ENCODE measurements at places on chromosomes 5 and 9.

DNA sequence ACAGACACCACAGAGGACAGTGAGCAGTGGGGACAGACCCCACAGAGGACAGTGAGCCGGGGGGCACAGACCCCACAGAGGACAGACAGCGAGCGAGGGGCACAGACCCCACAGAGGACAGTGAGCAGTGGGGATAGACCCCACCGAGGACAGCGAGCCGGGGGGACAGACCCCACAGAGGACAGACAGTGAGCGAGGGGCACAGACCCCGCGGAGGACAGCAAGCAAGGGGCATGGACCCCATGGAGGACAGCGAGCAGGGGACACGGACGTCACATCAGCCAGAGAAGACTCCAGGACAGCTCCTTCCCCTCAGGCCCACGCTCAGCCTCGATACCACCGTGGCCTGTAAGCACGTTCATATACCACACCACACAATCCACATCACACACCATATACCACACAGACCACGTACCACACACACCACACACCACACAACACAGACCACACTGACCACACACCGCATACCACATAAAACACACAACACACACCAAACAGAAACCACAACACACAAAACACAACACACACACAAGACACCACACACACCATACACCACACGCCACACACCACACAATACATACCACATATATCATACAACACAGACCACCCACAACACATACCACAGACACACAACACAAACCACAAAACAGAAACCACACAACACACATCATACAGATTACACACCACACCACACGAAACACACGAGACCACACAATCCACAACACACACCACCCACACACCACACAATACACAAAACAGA is 5.2 kb upstream of the ZDHHC11 start:
- no peak overlapping the region for H3K4me3 ChIP-seq
- no peak for DNase-seq
- H3K27ac ChIP-seq = no peak overlapping the region
- H3K36me3 ChIP-seq = no peaks in the 10 kb centered on the region

DNA sequence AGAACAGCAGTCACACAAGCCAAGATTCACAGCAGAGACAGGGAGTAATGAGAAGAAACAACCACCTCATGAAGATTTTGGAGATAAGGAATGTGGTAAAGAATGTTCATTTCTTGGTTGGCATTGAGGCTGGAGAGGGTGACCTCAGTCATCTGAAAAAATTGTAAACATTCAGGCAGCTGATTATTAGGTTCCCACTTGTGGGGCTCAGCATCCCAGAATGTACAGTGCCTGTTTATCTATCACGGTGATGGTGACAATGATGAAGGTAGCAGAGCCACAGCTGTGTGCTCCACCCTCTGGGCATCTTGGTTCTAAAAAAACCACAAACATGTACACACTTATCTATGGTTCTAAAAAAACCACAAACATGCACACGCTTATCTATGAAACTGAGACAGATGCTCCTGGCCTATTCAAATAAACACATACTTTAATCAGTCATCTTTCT is 143.9 kb upstream of the MOCS2 start:
- no peaks in the 10 kb centered on the region for H3K27me3 ChIP-seq
- no peaks in the 10 kb centered on the region for H3K36me3 ChIP-seq
- H3K27ac ChIP-seq = no peak overlapping the region

GRCh38 chr9:25691786-25692185 is 13.5 kb upstream of the TUSC1 start:
- H3K27me3 ChIP-seq = no peaks in the 10 kb centered on the region
- no peak overlapping the region for H3K27ac ChIP-seq
- DNase-seq = no peak
- H3K4me1 ChIP-seq = no peaks in the 10 kb centered on the region

DNA sequence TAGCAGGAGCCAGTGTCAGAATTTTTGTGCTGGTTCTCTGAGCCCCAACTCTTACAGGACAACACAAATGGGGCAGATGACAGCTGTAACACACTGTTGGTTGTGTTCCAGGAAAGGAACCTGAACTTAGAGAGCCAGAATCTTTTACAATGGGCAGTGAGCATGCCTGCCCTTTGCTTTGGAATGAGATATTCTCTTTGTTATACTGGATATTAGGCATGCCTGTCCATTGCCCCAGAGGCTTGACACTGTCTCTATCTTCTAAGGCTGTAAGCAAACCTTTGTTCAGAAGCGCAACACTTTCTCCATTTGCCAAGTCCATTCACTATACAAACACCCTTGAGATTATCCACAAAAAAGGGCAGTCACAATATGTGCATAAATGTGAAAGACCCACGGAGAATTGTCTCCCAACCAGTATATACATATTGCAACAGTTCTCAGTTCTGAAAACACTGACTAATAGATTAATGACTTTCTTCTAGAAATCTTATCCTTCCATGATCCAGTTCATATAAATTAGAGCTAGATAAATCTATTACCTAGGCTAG is 26.3 kb upstream of the CEP120 start:
- H3K27ac ChIP-seq = no peak overlapping the region
- H3K36me3 ChIP-seq = no peaks in the 10 kb centered on the region
- H3K4me3 ChIP-seq = no peak overlapping the region
- no peaks in the 10 kb centered on the region for H3K4me1 ChIP-seq
- peaks cover 4% of the 10 kb centered on the region for H3K27me3 ChIP-seq

GRCh38 chr5:151449839-151450238 is 2.4 kb downstream of the SLC36A1 start:
- no peak overlapping the region for H3K27ac ChIP-seq
- no peaks in the 10 kb centered on the region for H3K36me3 ChIP-seq
- H3K4me3 ChIP-seq = no peak overlapping the region
- H3K4me1 ChIP-seq = peaks cover 13% of the 10 kb centered on the region

- peaks cover 40% of the 10 kb centered on the region for H3K27me3 ChIP-seq
- H3K4me3 ChIP-seq = no peak within 1 kb of the TSS
- no peak for DNase-seq
Measured at GRCh38 chr5:3595006-3595961, at the start of gene IRX1. TSS of gene IRX1 (plus strand) at chr5:3595832. CDS start at chr5:3596106, 274 bp downstream.

- no peak for DNase-seq
- no peak overlapping the region for H3K4me3 ChIP-seq
- H3K27me3 ChIP-seq = no peaks in the 10 kb centered on the region
- H3K4me1 ChIP-seq = no peaks in the 10 kb centered on the region
Measured at GRCh38 chr5:83377131-83377865, 94.2 kb upstream of the VCAN start.

DNA sequence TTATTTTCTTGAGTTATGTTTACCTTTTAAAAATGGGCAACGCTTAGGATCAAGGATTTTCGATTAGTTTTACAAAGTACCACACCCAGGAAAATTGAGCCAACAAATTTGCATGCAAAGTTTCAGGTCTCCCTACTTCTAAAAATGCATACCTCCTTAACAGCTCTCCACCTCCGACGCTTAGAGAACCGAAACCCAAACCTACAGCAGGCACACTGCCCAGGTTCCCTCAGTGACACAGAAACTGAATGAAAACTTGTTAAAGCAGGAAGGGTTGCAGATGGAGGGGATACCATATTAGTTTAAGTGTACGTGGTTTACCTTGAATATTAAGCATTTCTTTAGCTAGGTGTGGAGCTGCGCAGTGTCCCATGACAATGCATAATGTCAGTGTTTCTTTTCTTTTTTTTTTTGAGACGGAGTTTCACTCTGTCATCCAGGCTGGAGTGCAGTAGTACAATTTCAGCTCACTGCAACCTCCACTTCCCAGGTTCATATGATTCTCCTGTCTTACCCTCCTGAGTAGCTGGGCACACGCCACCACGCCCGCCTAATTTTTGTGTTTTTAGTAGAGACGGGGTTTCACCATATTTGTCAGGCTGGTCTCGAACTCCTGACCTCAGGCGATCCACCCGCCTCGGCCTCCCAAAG is 1.6 kb upstream of the SUB1 start:
- H3K4me3 ChIP-seq = no peak overlapping the region
- peaks cover under 1% of the 10 kb centered on the region for H3K36me3 ChIP-seq
- H3K27me3 ChIP-seq = no peaks in the 10 kb centered on the region
- no peak overlapping the region for H3K27ac ChIP-seq
- H3K4me1 ChIP-seq = peaks cover 32% of the 10 kb centered on the region

GRCh38 chr5:79261897-79262296 is 26.0 kb downstream of the JMY start:
- H3K36me3 ChIP-seq = no peaks in the 10 kb centered on the region
- no peak for DNase-seq
- no peaks in the 10 kb centered on the region for H3K27me3 ChIP-seq
- no peak overlapping the region for H3K4me3 ChIP-seq
- no peak overlapping the region for H3K27ac ChIP-seq

DNA sequence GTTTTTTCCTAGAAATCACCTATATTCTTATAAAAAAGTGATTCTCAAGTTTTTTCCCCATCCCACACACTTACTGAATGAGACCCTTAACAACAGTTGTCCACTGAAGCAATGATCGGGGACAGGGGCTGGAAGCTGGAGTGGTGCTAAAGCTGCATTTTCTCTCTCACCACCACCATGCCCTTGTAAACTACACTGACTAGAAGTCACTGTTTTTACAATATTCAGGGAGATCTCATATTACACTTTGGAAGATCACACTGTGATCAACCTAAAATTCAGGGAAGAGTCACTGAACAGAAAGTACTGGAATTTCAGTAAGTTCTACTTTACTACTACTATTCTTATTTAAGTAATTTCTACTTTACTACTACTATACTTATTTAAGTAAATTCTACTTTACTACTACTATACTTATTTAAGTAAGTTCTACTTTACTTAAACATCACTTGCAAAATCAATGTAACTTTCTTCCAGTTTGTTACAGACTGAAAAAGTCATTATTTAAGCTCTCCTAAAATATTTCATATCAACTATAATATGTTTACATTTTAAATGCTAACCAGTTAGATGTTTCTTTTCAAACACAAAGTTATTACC is 164.3 kb downstream of the AGTPBP1 start:
- no peaks in the 10 kb centered on the region for H3K4me1 ChIP-seq
- H3K27ac ChIP-seq = no peak overlapping the region
- H3K36me3 ChIP-seq = peaks cover 18% of the 10 kb centered on the region
- no peak overlapping the region for H3K4me3 ChIP-seq
